ENCODE measurements at places on chromosomes 11 and 22.
A peak's percentile ranks its signal among the peaks of the same experiment; 100 is the strongest.

GRCh38 chr11:2794968-2795322 is 90.6 kb downstream of the CDKN1C start:
- no peak for DNase-seq

GRCh38 chr11:123302751-123303195 is 107.7 kb upstream of the CLMP start:
- no peak for DNase-seq

GRCh38 chr11:76773921-76774361 is 9.2 kb upstream of the TSKU start:
- DNase-seq = no peak

GRCh38 chr22:27761000-27761399 is 40.6 kb downstream of the MN1 start:
- no peak for DNase-seq

- DNase-seq = no peak
Observed at GRCh38 chr22:24819911-24820461, 14.0 kb downstream of the SGSM1 start.

DNA sequence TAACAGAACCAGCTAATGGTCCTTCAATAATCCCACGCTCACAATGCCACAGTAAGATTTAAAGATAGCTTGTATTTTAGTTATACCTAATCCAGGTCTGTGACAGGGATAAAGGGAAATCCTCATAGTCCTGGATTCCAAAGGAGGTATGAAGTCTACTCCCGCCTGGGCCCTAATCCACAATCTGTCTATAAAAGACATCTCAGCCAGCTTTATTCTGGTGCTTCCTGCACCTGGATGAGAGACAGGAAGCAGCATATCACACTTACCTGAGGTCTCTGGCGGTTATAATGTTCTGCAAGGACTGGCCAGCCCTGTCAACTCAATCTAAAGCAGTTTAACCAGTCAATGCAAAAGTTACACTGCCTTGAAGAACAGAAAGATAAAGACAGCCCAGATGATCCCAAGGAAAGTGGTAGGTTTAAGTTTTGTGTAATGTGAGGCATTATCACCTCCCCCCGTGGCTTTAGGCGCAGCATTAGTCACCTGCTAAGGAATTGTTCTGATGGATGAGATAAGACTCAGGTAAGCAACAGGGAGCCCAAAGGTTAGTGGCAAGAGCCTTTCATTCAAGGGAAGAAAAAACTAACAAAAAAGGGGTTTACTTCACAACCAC is 57.6 kb downstream of the PLEKHA7 start:
- no peak for DNase-seq

DNA sequence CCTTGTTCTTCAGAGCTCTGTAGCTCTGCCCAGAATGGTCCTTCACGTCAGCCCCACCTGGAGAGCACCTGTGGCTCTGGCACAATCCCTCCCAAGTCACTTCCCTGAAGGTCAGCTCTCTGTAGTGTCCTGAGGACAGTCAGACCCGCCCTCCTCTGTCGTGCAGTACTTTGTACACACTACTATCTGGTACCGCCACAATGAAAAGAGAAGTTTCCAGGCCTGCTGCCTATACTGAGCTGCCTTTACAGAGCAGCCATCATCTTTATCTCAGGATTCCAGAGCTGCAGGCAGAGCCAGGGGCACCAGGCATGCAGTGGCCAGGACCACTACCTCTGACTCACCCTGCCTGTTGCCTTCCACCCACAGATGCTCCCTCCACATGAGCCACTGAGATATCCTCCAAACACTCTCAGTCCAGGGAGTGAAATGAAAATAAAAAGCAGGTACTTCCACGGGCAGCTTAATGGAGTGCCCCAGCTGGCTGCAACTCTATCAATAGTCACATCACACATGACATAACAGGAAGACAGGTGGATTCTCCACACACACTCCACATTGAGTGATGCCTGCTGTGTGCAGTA is 7.3 kb downstream of the PACSIN2 start:
- DNase-seq = no peak

GRCh38 chr22:44204739-44205515 is 24.2 kb downstream of the PARVG start:
- DNase-seq = no peak

DNA sequence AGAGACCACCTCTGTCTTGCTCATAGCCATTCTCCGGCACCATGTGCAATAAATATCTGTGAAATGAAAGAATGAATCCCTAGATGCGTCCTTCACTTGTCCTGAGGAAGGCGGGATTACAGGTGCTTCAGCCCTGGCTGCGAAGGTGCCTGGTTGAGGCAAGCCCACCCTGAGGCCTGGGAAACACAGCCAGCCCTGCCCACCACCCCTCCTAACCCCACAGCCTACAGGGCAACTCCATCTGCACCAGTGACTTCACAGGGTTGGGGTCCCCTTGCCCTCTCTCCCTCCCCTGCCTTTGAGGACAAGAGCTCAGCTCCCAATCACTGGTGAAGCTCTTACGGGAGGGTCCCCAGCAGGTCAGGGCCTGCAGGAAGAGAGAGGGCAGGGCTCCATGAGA is 17.5 kb upstream of the SCGB1A1 start:
- no peak for DNase-seq

- no peak for DNase-seq
Observed at GRCh38 chr11:67409261-67409666, 5.4 kb downstream of the TBC1D10C start.

GRCh38 chr11:69166218-69167115 is 10.7 kb downstream of the SMIM38 start:
- peak; percentile 10 for DNase-seq

GRCh38 chr22:38312261-38312800 is 4.9 kb downstream of the CSNK1E start:
- no peak for DNase-seq

DNA sequence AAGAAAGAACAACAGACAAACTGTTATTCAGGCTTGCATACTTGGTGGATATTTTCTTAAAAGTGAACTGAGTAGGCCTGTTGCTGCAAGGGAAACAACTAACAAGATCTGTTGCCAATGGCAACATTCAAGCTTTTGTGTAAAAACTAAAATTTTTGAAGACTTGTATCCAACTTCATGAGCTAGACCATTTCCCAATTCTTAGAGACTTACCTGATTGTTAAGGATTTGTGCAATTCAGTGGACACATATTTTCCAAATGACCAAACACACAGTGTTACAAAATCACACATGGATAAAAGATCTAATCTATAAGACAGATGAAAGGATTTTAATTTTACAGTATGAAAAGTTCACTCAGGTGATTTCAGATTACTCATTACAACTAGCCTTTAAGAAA is 564.1 kb downstream of the CNTN5 start:
- DNase-seq = no peak

DNA sequence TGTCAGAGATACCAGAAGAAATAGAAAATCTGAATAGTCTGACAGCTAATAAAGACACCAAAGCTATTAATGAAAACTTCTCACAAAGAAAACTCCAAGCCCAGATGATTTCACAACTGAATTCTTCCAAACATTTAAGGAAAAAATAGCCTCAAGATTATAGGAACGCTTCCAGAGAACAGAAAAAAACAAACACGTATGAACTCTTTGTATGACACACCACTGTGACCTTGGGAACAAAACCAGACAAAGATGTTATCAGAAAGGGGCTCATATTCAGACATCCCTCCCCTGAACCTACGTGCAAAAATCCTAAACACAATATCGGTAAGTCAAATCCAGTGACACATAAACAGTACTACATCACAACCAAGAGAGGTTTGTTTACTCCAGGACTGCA is 23.5 kb downstream of the CERK start:
- no peak for DNase-seq

DNA sequence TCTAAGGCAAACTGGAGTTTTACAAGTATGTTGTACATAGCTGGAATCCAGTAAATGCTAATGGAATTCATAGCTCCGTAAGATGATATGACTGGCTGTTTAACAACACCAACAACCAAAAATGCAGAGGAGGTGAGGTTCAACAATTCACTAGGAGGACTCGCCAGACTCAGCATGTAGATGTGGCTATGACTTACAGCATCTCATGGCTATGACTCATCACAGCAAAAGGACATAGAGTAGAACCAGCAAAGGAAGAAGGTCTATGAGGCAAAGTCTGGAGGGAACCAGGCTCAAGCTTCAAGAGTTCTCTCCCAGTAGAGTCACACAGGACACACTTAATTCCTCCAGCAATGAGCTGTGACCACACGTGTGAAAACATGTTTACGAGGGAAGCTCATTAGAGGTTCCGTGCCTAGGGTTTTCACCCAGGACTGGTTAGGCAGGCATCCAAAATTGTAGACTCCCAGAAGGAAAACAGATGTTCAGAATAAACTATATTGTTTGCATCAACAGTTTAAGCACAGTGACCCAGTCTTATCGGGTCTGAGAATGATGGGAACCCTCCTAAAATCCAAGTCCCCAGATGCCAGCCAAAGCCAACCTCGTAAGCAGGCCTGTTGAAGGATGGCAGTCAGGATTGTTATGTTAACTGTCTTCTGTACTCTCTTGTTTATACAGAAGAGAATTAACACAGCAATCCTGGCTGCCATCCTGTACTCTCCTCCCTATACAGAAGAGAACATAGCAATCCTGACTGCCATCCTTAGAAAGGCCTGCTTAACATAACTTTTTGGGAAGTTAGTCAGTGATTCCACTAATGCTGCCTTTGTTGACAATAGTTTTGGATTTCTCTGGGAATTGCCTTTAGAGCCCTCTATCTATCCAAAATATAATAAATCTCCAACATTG is 116.6 kb downstream of the LARGE1 start:
- no peak for DNase-seq

DNA sequence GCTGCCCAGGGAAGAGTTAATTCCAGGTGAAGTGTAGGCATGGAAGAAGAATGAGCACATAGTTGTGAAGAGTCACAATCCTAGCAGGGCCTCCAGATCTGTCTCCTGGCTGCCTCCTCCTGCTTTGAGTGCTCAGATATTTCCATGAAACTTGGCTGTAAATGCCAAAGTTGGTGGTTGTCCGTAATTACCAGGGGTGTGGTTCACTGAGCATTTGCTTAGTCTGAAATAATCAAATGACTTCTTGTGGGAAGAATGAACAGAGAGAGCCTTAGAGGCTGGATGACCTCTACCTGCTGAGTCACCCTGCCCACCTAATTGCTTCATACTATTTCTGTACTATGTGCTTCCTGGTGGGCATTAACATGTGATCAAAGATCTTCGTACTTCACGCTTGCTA is 50.9 kb downstream of the APIP start:
- DNase-seq = no peak

GRCh38 chr11:7513234-7514098 is at the start of gene PPFIBP2:
TSS of gene PPFIBP2 (plus strand) at chr11:7513999. CDS start at chr11:7549476, 35,477 bp downstream.
- DNase-seq = peak; percentile 74

- no peak for DNase-seq
Observed at GRCh38 chr22:34414467-34415440, 494.5 kb upstream of the LARGE1 start.

GRCh38 chr11:34213366-34213765 is 107.9 kb downstream of the NAT10 start:
- DNase-seq = no peak

- DNase-seq = no peak
Observed at GRCh38 chr11:122843281-122844141, 5.2 kb downstream of the CRTAM start.

- no peak for DNase-seq
Observed at GRCh38 chr11:119189393-119189792, 4.1 kb downstream of the NHERF4 start.

DNA sequence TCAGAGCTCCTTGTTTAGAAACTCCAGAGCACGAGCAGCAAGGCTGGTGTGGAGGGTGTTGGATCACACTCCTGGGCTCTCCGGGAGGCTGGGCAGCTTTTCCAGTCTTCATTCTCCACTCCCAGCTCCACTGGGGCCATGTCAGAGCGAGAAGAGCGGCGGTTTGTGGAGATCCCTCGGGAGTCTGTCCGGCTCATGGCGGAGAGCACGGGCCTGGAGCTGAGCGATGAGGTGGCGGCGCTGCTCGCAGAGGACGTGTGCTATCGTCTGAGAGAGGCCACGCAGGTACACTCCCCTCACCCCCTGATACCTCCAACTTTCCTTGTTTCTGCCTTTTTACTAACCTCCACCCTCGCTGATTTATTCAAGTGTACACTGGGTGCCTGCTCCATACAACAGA is 4.5 kb downstream of the TAF6L start:
- DNase-seq = no peak

GRCh38 chr22:50726643-50727340 is 11.2 kb upstream of the ACR start:
- DNase-seq = no peak

- DNase-seq = no peak
Observed at GRCh38 chr11:67174311-67174710, 55.2 kb downstream of the KDM2A start.

- no peak for DNase-seq
Observed at GRCh38 chr11:122275508-122275907, 159.5 kb upstream of the BLID start.

DNA sequence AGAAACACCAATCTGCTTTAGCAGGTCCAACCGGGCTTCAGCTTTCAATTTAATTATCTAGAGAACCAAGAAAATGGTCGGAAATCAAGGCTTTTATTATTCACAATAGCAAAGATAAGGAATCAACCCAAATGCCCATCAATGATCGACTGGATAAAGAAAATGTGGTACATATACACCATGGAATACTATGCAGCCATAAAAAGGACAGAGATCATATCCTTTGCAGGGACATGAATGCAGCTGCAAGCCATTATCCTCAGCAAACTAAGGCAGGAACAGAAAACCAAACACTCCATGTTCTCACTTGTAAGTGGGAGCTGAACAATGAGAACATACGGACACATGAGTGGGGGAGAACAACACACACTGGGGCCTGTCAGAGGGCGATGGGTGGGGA is 53.8 kb downstream of the ATG16L2 start:
- no peak for DNase-seq

DNA sequence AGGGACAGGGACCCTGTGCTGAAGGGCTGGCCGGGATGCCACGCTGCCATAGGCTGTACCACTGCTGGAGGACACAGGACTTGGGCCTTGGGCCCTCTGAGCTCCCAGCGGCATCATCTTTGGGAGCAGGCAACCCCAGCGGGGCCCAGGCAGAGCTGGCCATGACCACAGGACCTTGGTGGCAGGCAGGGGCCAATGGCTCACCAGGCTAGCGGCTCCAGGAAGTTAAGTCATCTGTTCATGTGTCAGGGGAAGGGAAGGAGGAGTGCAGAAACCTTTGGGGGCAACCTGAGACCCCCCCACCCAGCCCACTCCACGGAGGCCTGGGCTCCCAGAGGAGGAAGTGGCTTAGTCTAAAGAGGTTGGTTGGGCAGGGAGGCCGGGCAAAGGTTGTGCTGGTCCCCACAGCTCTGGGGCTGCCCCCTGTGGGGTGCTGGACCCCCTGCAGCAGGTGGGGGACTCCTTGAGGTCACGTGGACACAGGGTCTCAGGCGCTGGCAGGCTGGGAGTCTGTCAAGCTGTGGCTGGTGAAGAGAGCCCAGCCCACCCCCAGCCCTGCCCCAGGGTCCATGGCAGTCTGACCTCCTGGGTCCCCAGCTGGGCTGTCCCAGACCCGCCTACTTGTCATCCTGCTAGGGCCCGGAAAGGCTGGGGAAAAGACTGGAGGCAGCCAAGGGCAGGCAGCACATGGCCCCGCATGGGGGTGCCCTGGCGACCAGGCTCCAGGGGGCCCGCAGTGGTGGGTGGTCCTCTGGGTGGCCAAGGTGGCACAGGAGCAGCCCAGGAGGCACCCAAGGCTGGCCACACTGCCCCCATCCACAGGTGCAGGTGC is 184.3 kb downstream of the IGLL1 start:
- DNase-seq = no peak
